ENCODE measurements at places on chromosomes 12 and 14.

- no peak for DNase-seq
These were observed 18.4 kb downstream of the USP44 start for GRCh38 chr12:95532851-95533250.

DNA sequence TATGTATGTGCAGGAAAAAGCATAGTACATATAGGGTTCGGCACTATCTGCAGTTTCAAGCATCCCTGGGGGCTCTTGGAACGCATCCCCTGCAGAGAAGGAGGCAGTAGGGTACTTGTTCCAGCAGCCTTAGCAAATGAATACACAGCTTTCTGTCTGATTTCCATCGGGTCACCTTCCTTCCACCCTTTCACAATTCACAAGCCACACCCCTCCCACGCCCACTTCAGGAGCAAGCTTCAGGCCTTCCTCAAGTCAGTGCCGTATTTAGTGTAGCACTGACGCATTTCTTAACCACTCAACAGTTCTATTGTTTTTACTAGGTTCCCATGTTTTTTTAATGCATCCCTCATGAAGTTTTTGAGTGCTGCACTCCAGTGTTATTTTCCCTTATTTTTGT lies 64.2 kb downstream of the CLMN start:
- DNase-seq, result no peak

DNA sequence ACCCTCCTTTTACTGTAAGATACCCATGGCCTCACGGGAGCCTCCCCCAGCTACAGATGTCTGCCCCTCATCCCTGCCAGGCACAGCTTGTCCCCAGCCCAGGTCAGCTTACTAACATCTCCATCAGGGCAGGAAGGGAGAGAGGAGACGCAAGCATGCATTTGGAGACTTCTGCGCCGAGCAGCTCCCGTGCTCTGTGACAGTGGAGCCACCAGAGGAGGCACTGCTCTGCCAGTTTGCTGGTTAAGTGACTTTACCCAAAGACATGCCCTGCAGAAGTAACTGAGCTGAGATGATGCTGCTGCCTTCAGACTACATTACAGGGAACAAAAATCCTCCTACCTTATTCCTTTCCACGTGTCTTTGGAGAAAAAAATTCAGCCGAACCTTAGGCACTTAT lies 133.4 kb downstream of the ESRRB start:
- no peak for DNase-seq

GRCh38 chr12:110343736-110344555 lies 59.6 kb downstream of the ANAPC7 start:
- no peak for DNase-seq

GRCh38 chr14:81153187-81153586 lies 67.6 kb downstream of the GTF2A1 start:
- no peak for DNase-seq

DNA sequence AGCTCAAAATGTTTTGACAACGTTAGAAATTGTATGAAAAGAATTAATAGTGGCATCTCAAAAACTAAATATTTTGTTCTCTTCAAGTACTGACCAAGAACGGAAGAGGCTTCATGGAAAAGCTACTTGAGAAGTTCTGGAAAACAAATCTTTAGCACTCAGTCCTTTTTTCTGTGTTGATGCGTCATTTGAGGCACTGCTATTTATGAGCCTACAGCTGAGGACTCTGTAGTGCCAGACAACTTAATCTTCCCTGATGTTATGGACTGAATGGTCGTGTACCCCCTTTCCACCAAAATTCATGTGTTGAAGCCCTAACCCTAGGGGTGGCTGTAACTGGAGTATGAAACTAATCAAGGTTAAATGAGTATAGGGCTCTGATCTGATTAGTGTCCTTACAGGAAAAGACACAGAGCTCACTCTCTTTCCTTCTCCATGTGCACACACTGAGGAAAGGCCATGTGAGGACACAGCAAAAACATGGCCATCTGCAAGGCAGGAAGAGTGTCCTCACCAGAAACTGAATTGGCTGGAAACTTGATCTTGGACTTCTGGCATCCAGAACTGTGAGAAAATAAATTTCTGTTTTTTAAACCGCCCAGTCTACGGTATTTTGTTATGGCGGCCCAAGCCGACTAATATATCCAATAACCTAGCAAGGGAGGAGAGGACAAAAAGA lies 337.0 kb upstream of the CLEC14A start:
- no peak for DNase-seq

Data from stimulated activated CD8-positive, alpha-beta memory T cell treated with anti-CD3 and anti-CD28 coated beads, Interleukin-12 subunit alpha, Interleukin-12 subunit beta, amount 100 ng/mL, for 1 hour (primary cell).